ENCODE measurements at places on chromosomes 1 and 21.

- no peak for DNase-seq
Observed at GRCh38 chr21:43956019-43956669, 56.0 kb upstream of the TRAPPC10 start.

DNA sequence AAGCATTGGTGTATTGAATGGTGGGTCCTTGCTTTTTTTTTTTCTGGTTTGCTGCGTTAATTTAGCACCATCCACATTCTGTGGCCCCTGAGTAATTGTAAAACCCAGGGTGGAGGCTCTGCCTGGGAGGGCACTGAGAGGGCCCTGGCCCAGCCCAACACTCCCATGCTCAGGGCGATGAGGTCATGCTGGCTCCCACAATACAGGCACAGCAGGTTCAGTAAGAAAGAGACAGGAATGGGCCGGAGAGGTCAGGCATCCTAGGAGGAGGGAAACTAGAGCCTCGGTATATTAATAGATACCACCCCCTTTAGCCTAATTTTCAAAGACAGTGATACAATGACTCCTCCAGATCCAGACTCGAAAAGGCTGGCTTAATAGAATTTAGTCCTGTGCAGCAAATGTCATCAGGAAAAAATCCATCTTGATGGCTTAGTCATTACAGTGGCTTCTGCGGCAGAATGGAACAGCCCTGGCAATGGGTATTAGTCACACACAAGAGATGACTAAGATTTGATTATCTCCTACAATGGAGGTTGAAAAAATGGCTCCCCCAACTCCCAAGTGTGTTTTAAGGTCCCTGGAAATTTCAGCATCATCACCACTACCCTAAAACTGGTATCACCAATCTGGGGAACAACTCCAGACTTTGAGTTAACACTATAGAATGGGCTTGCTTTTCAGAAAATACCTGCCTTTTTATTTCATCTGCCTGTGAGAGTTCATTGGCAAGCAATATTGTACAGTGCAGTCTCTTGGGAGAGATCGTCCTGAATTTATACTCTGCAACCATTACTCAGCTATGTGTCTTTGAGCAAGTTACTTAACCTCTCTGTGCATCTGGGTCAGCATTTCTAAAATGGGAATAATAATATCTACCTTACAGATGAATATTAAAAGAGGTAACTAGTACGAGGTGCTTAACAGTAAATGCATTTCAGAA, 43.9 kb upstream of the LYST start:
- no peak for DNase-seq

- no peak for DNase-seq
Observed at GRCh38 chr1:204265665-204266064, 51.9 kb upstream of the GOLT1A start.

- DNase-seq, result no peak
Observed at GRCh38 chr1:96487394-96487793, 234.2 kb upstream of the PTBP2 start.

DNA sequence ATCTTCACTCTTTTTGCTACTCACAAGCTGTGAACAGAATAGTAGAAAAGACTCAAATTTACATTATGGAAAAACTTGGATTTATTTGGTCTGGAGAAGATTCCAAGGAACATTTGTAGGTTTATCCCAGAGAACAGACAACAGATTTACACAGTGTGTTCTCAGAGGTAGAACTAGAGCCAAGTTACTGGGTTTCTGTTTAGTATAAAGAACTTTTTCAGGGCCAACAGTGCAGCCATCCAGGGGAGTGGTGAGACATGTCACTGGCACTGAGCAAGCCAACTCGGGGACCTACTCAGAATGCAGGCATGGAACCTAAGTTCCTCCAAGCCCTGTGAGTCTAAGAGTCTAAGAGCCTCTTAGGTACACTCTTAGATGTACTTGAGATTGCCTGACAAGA, 142.6 kb downstream of the OMA1 start:
- DNase-seq, result no peak

DNA sequence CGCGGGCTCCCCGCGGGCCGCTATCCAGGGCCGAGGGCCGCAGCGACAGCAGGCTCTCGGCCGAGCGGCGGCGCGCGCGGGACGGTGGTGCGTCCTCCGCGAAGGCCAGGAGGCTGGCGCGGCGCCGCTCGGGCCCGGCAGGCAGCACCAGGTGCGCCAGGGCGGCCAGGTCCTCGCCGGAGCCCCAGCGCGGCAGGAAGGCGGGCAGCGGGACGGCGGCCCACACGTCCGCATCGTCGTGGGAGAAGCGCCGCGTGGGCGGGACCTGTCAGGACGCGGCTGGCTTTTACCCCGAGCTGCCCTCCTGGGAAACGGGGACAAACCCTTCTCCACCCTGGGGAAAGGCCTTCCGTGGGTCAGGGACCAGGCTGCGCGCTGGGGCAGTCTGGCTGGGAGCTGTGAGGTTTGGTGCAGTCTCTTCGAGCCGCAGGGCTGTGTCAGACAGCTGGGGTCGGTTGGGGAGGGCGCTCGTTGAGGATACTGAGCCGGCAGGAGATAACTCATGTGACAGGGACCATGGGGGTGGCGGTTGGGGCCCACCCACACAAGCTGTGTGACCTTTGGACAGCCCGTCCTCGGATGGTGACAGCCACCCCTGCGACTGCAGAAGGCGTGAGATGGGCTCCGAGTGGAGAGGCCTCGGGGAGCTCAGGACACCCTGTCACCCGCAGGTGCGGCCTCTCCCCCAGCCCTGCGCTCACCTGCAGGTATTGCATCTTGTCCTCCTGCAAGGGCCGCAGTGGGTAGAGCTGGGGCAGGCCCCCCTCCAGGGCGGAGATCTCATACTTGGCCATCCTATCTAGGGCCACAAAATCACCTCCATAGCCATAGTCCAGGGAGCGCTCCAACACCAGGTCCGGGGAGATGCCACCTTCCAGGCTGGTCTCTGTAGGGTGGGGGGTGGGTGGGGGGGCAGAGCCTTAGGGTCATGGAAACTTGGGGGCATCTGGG, 6.0 kb downstream of the HES3 start:
- no peak for DNase-seq
